ENCODE measurements at places on chromosomes 2 and 18.

DNA sequence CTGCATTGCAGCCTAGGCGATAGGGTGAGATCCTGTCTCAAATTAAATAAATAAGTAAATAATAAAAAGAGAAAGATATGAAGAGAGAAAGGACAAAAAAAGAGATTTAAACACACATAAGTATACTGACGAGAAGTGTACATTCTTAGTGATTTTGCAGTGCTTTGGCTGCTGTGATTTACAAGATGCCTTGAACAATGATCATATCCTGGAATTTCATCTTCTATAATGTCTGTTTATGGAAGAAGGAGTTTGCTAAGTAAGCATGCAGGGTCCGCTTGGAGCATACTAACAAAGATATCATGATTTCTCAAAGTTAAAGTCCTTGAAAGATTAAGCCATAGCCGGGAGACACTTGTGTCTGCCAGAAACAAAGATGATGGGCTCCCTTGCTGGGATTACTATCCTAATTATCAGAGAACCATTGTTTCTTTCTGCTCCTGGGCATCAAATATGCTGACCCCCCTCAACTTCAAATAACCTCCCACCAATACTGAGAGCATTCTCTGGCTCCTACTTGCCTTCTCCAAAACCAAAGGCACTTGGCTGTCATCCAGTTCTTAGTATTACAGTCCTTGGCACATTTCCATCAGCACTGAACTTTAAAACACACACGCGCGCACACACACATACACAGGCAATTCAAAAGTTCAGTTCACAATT lies 47.5 kb upstream of the STAM2 start:
- no peak for DNase-seq

DNA sequence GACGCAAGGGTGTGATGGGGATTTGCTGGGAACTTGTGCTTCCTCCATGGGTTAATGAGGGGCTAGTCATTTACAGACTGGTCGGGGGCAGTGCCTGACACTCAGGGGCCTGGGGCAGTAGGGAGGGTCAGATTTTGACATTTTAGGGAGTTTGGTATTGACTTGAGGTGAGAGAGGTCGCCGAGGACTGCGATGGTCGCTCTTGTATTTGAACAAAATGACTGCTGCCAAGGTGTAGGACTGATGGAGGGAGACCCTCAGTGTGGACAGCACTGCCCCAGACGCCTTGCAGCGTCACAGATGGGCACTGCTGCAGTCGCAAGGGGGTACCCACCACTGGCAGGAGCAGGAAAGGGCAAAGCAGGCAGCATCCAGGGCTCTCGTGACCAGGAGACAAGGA lies 182.9 kb downstream of the RTP5 start:
- DNase-seq = no peak

- DNase-seq = no peak
These were observed 7.4 kb downstream of the HDAC4 start for GRCh38 chr2:239393388-239393940.

GRCh38 chr2:189157456-189157855 lies 22.1 kb downstream of the COL5A2 start:
- no peak for DNase-seq

- no peak for DNase-seq
These were observed 159.0 kb downstream of the ZNF516 start for GRCh38 chr18:76335859-76336640.

- no peak for DNase-seq
These were observed 90.2 kb upstream of the ARHGAP28 start for GRCh38 chr18:6639305-6639704.

GRCh38 chr18:42976869-42977590 lies 138.5 kb downstream of the RIT2 start:
- DNase-seq = no peak

- DNase-seq = no peak
These were observed 23.5 kb upstream of the SCG2 start for GRCh38 chr2:223625652-223626051.

- DNase-seq = no peak
These were observed 92.3 kb downstream of the BIN1 start for GRCh38 chr2:127014630-127015029.

GRCh38 chr18:74166386-74166785 lies 18.1 kb downstream of the TIMM21 start:
- no peak for DNase-seq

DNA sequence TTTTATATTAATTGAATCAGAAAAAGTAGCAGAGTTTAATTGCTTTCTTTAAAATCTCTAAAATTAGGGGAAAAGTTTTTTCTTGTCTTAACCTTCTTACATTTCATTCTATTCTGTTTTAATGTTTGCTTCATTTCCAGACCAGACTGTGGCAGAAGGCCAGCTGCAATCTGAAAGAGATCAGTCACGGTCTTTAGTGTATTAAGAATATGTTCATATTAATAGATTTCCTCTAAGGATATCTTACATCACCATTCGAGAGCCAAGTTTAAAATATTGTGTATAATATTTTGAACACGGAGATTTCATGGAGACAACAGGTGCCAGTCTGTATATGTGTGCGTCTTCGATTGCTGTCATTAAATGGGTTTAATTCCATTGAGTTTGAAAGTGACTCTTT lies 230.9 kb upstream of the ZSWIM2 start:
- DNase-seq = no peak
